ENCODE measurements at places on chromosomes 12 and 14. TPM values are rescaled to one million over a fixed set of nuclear protein-coding genes. Genes with fewer than 3 reads are reported as not detected.

DNA sequence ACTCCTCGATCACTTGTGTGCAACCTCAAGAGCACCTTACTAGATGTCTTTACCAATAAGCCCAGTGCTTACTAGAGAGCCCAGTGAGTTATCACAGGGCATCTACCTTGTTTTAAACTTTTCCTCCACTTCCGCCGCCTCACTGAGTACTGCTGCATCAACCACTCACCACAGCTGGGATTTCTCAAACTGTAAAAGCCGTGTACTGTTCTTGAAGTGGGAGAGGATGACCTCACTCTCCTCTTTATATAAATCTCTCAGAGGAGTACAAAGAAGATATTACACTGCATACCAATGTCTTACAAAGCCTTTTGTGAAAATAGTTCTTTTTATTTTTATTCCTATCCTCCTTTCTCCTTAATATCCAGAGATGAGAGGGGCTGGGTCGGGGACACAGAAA is 94.1 kb downstream of the PLCZ1 start:
- DNase-seq: no peak

- no peak for DNase-seq
These were observed 394.3 kb downstream of the EGLN3 start for GRCh38 chr14:33556382-33557121.

- DNase-seq: no peak
These were observed 372.0 kb downstream of the FUT8 start for GRCh38 chr14:65784574-65784973.

- no peak for DNase-seq
These were observed 685 bp upstream of the MYL6B start for GRCh38 chr12:56151672-56152131.

DNA sequence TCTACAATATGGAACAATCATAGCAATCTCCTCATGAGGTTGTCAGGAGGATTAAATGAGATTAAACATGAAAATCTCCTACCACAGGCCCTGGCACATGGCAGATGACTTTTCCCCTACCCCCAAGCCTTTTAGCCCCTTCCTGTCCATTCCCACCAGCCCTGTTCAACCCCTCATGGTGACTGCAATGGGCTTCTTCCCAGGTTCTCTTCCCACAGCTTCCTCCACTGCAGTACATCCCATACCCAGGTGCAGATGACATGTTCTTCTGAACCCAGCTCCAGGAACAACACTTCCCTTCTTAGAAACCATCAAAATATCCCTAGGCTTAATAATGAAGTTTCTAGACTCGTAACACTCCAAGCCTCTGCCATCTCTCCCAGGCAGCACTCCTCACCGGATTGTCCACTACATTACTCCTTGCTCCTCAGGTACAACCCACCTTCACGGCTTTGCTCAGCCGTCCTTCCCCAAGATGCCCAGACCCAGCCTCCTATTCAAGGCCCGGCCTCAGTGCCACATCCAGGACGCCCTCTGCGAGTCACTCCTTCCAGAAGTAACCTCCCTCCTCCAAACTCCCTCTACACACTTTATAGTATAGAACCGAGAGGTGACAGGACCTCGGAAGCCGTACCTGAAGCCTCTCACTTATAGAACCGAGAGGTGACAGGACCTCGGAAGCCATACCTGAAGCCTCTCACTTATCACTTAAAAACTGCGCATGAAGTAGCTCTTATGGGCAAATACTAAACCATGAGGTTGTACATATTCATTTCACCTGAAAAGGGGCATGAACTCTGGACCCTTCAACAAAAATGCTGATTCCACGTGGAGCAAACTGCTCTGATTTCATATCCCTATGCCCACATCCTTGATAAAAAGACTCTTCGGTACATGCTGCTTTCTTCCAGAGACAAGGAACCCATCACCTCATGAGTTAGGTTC is 1.5 kb downstream of the CRACR2A start:
- DNase-seq: no peak

The RGS6 gene
- 1.4 TPM for total RNA-seq

The TBC1D30 gene
- total RNA-seq: 7.6 TPM

Data from thoracic aorta (tissue), 2 donors.